CD4-positive, alpha-beta T cell treated with Interleukin-6 for 4 hours (primary cell): ENCODE measurements at places on chromosomes 12 and 14.

DNA sequence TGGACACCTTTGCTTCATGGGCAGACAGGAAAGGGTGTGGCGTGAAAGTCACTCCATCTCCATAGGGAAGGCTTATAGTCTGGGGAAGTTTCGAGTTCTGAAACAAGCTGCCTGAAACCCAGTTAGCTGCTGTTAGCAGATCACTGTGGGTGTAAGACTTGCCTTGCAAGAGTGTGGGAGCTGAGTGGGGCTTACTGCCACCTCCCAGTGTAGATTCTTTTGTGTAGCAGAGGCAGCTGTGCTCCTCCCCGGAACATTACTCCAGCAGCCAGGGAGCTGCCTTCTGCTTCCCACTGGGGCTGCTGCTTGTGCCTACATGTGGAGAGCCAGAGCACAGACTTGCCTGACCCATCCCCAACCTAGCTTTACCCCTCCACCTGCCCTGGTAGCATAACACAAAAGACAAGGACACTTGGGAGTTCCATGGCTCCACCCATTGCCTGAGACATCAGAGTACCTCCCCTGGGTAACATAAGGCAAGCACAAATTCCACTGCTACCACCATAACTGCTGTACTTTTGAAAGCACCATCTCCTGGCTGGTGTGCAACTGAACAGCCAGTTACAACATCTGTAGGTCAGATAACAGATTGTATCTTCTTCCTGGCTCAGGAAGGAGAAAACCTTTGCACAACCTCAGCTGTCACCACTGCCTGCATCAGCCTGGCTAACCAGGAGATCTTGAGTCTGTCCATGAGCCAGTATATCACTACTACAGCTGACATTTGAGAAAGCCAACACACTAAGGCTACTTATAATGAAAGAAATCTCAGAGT, 69.5 kb downstream of the ADAMTS20 start:
- no peak for DNase-seq

DNA sequence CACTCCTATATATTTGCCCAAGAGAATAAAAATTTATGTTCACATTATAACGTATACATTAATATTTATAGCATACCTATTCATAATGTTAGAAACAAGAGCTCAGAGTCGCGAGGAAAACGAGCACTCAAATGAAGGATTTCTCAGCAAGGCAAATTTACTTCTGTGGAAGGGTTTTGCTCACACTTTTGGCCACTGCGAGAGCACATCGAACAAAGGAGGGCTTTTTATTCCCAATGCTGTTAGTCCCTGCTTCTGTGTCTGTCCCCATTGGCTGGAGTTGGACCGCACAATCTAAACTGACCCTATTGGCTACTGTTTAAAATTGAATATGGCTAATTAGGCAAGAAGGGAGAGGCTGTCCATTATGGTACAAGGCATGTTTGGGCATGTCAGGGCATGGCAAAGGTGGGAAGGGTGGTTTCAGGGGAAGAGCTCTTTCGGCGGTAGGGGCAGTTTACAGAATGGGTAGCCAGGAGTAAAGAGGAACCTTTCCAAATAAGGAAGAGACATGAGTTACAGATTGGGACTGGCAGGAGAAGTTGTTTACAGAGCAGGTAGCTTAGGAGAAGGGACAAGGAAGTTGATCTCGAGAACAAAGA, 702.9 kb downstream of the TRHDE start:
- DNase-seq = no peak

GRCh38 chr12:50618864-50619609, 114.3 kb downstream of the DIP2B start:
- DNase-seq = no peak

DNA sequence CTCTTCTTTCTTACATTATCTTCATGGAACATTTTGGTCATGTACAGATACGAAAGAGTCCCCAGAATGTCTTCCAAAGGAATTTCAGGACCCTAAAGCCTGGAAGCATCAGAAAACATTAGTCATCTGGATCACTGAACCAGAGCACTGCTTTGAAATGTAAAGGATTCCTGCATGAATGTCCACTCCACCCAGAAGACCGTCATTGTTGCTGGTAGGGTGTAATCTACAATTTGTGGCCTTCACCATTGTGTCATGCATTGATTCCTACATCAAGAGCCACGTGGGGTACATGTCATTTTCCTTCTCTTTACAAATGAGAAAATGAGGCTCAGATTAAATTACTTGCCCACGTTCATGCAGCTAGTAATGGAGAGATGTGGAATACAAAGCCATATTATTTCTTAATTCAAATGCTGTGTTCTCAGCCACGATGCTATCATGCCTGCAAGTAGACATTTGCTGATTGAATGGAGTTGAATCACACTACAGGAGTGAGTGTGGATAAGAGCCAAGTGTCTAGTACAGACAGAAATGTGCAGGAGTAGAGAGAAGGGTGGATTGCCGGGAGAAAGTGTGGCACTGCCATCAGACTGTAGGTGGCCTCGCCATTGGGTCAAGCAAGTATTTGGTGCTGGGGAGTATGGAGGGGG, 231.2 kb downstream of the C12orf75 start:
- no peak for DNase-seq

DNA sequence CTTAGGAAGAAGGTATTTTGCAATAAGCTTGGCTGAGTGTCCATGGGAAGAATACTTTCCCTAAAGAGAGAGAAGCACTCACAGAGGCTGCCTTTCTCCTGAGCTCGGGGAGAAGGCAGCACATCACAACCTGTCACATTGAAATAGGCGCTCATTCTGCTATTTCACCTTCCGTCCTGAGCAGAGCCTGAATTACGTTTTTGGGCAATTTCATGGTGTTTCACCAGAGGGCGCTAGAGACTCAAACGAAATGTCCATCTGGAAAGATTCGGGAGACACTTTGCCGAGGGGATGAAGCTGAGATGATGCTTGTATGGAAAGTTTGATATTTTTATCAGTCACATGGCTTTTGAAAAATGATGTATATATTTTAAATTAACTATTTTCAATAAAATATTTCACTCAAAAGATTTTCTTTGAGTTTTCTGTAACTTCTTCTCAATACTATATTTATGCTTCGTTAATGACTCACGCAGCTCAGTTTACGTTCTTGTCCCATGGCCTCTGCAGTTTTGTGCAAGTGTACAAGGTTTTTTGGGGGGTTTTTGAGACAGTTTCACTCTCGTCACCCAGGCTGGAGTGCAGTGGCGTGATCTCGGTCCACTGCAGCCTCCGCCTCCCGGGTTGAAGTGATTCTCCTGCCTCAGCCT, 17.4 kb upstream of the B4GALNT3 start:
- DNase-seq = peak; percentile 53

DNA sequence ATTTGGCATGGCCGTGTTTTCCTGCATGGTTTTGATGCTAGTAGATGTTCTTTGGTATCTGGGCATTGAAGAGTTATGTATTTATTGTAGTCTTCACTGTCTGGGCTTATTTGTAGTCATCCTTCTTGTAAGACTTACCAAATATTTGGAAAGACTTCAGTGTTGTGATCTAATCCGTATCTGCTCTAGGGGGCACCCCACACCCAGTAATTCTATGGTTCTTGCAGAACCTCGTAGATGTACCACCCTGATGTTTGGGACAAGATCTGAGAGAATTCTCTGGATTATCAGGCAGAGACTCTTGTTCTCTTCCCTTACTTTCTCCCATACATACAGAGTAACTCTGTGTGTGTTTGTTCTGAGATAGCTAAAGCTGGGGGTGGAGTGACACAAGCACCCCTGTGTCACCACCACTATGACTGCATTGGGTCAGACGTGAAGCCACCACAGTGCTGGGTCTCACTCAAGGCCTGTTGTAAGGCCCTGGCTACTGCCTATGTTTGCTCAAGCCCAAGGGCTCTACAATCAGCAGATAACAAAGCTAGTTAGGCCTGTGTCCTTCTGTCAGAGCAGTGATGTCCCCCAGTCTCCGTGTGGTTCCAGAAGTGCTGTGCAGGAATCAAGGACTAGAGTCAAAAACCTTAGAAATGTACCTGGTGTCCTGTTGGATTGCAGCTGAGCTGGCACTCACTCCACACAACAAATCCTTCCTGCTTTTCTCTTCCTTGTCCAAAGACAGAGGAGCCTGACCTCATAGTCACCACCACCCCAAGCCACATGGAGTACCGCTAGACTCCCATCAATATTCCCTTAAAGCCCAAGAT, 9.6 kb downstream of the RDH16 start:
- no peak for DNase-seq

DNA sequence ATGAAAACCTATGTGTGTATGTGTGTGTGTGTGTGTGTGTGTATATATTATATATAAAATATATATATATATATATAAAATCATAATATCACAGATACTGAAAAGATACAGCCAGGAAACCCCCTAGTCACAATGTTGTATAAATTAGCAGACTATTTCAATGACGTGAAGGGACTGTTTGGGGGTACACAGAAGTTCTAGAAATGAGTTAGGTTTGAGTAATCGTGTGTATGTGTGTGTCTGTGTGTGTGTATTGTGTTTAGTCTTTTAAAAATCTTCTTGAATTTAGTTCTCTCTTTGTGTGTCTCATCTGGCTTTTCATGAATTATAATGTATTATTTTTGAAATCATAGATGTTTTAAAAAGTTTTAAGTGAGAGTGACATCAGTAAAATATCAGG, 21.9 kb downstream of the ADAM21 start:
- no peak for DNase-seq

GRCh38 chr12:42893803-42894202, 304.3 kb upstream of the PRICKLE1 start:
- no peak for DNase-seq

DNA sequence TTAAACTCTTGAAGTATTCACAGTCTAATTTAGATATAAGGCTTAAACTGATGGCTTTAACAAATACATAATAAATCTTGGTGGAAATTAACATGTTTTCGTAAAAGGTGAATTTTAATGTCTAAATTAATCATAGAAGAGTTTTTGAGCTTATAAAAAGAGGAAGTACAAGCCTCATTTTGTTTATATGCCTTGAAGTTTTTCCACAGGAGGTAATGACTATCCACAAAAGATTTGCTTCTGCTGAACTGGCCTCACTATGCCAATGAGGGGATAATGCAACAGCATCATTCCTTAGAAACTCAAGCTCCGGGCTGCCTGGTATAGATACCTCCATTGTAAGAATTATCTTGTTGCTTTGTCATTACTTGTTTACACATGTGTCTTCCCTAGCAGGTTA, 175.6 kb downstream of the DUSP6 start:
- DNase-seq = no peak

GRCh38 chr12:101696251-101697196, 916 bp upstream of the CHPT1 start:
- DNase-seq = no peak

DNA sequence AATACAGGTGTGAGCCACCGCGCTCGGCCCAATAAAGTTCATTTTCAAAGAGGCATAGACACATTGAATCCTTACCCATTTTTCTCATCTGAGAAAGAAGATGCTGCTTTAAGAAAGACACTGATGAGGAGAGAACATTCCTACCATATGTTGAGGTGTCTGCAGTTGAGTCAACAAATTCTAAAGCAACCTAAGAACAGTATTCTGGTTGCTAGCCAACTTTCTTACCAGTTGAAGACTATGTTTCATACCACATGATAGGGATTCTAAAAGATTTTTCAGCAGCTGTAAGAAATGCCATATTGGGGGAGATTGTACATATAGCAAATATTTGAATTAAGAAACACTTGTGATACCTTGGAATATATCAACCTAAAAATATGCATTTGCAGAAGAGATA, 160.1 kb downstream of the SRGAP1 start:
- DNase-seq = no peak

- DNase-seq = no peak
Measured at GRCh38 chr12:51953864-51954263, 2.4 kb downstream of the ACVR1B start.

DNA sequence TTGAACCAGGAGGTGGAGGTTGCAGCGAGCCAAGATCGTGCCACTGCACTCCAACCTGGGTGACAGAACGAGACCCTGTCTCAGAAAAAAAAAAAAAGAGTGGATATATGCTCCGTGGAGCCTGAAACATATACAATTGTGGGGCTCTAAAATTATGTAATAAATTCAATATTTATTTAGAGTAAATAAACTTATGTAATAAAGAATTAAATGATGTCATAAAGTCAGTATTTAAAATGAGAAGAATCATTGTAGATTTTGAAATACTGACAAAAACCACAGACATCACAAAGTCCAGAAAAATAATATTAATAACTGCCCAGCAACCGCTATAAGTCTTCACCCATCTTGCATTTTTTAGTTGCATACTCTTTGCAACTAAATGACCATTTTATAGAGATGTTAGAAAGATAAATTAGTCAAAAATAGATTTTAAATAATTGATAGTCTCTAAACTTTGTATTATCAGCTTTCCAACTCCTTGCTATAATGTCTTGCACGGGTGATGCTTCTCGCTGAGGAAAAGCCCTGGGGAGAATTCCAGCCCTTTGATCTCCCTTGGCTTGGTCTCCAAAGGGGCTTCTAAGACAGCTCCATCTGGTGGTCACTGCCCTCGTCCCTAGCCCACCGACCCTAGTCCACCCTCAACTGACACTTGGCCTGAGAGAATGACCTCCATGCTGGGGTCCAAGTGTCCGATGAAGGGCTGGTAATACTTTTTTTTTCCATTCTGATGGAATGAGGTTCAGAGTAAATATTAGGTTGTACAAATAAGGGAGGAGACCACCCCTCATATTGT, 7.9 kb upstream of the TMBIM6 start:
- no peak for DNase-seq

DNA sequence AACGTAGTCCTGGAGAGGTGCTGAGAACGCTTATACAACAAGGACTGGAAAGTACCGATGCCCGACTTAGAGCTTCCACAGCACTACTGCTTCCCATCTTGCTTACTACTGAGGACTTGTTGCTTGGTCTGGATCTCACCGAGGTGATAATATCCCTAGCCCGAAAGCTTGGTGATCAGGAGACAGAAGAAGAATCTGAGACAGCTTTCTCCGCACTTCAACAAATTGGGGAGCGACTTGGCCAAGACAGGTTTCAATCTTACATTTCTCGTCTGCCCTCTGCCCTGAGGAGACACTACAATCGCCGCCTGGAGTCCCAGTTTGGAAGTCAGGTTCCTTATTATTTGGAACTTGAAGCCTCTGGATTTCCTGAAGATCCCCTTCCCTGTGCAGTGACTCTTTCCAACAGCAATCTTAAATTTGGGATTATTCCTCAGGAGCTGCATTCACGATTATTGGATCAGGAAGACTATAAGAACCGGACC, 1.1 kb downstream of the TOGARAM1 start:
- no peak for DNase-seq

DNA sequence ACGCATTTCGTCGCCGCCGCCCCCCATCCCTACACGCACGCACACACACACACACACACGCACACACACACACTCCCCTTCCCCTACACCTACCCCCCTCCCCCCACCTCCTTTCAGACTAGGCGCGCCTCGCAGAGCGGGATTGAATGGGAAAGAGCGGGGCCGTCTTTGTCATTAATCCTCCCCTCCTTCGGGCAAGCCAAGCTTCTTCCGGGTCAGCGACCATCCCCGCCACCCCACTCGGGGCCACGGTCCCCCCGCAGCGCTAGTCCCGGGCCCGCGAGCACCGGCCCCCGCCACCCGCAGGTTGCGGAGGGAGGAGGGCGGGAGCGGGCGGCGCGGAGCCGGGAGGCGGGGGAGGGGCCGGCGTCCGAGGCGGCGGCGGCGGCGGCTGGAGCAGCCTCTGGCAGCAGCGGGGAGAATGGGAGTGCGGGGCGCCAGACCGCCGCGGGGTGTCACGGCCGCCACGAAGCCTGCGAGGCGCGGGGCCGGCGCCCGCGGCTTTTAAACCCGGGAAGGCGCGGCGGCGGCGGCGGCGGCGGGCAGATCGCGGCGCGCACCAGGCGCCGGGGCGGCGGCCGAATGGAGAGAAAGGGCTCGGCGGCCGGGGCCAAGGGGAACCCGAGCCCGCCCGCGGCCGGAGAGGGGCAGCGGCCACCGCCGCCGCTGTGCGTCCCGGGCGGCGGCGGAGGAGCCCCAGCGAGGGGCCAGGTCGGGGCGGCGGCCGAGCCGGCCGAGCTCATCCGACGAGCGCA, at the start of gene TTC9:
Gene TTC9 (plus strand): TSS at position 369 of the 755 bp plus-strand sequence. CDS start 214 bp downstream, at position 583.
- peak; percentile 51 for DNase-seq
